ENCODE measurements at places on chromosomes 5 and 9.

DNA sequence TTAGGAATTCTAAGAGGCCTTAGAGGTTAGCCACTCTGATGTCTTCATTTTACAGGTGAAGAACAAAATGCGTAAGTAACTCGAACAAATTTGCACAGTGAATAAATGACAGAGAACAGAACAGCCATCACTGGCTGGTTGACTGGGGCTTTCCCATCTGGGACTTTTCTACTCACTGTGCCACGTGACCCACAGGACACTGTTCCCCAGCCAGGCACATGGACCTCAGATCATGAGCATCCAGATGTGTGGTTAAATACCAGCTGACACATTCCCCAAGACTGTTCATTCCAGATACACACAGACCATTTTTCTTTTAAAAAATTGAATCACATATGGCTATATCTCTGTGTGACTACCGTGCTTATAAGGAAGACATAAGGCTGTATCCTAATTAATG lies 25.8 kb upstream of the MED10 start:
- DNase-seq: no peak

DNA sequence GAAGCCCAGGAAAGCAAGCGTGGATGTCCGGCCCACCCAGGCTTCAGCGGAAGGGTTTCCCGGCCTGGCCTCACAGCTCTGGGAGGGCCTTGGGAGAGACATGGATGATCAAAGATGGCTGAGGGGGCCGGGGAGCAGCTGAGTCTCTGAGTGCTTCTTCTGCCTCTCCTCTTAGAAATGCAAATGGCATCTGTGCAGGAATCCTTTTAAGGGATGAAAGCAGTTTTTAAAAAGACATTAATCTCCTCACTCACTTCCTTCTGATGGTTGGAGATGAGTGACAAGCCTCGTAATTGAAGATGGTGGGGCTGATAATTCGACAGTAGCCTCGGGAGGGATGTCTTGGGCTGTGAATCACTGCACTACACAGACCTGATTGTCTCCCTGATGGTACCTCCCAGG lies 24.3 kb upstream of the PITX1 start:
- DNase-seq: no peak

- no peak for DNase-seq
Measured at GRCh38 chr5:88719434-88719833, 163.6 kb downstream of the MEF2C start.

DNA sequence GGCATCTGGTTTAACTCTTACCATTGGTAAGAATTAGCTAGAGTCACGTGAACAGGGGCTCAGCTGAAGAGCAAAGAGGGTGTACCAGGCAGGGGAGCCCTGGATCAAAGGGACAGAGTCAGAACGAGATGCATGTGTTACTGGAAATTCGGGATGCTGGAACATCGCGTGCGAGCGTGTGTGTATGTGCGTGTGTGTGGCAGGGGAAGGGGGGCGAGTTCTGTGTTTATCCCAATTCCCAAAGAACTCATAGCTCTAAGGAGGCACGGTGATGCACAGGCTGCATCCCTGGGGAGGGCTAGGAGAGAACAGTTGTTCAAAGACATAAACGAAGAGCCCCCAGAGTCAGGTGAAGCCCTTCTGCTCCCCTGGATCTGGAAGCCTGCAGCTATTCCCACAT lies 353.3 kb downstream of the GADD45G start:
- DNase-seq: no peak

- no peak for DNase-seq
Measured at GRCh38 chr5:158938200-158938599, 161.5 kb downstream of the EBF1 start.

- no peak for DNase-seq
Measured at GRCh38 chr5:72283358-72283757, 36.7 kb downstream of the MRPS27 start.

DNA sequence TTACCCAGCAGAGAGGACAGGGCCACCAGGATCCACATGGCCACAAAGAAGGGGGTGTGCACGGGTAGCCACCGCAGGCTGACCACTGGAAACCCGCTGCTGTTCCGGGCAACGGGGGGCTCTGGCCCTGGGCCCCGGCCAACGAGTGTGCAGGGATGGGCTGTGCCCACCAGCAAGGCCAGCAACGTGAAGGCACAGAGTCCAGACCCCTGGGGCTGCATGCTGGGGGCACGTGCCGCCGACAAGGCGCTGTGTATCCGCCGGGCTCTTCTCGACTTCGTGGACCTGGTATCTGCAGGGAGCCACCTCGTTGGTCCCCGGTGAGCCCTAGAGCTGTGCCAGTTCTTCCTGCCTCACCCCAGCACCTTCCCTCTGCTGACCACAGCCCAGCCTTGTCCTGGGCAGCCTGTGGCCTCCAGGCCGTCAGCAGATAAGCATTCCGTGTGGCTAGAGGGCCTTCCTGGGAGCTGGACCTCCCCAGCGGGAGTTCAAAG lies 42.2 kb upstream of the CEP72 start:
- DNase-seq: no peak

DNA sequence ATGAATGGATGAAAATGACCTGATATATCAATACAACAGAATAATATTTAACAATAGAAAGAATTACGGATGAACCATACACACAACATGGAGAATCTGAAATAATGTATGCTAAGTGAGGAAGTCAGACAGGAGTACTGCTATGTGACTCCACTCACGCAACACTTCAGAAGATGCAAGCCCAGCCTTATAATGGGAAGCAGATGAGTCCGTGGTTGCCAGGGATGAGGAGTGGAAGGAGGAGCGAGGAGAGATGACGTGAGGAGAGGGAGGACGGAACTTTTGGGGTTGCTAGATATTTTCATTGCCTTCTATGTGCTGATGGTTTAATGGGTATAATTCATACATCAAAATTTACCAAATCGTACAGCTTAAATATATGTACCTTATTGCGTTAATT lies 55.4 kb upstream of the ERCC6L2 start:
- DNase-seq: no peak

DNA sequence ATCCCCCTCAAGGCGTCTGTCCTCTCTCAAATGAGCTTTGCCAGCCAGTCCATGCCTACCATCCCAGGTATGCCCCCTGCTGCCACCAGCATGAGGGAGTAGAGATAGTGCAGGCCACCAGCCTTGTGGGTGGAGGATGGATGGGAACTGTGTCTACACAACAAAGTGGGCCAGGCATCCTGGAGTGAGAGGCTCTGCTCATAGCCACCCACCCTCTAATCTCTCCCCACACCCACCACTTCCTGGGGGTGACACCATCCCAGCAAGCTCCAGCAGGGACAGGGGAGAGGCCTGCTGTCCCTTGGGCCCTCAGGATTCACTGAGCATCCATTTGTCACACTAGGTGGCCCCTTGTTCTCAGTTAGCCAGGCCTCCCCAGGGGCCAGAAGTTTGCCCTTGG lies 25.5 kb upstream of the FOXI1 start:
- no peak for DNase-seq

DNA sequence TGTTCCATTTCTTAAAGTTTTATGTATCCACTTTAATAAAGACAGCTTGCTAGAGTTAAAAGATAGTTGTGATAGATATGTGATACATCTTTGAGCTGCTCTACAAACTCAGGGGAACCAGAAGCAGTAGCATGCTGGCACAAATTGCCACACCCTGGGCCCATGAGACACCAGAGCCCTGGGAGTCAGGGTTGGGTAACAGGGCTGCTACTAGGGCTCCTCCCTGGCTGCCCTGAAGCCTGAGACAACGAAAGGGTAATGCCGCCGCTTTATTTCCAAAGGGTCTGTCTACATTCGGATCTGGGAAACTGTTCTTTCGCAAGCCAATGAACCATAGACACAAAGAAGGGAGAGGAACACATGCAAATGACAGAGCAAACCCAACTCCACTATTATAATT lies 29.2 kb downstream of the PTPN3 start:
- no peak for DNase-seq

- no peak for DNase-seq
Measured at GRCh38 chr5:154284433-154284832, 93.9 kb downstream of the GALNT10 start.

DNA sequence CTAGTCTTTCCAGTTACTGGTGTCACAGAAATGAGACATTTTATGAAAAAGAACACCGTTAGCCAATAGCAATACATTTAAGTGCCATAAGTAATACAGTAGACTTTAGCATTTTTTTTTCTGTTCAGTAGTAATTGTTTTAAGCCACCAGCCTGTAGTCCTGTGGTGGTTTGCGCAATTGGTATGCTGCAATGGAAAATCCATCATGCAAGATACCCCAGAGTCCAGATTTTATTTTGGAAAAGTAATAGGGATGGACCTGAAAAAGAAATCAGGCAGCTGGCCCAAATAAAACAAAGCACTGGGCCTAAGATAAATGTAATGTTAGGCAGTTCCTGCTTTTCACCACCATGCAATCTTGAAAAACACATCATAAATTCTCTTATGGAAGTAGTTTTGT lies 94.6 kb upstream of the RASGRF2 start:
- DNase-seq: no peak

DNA sequence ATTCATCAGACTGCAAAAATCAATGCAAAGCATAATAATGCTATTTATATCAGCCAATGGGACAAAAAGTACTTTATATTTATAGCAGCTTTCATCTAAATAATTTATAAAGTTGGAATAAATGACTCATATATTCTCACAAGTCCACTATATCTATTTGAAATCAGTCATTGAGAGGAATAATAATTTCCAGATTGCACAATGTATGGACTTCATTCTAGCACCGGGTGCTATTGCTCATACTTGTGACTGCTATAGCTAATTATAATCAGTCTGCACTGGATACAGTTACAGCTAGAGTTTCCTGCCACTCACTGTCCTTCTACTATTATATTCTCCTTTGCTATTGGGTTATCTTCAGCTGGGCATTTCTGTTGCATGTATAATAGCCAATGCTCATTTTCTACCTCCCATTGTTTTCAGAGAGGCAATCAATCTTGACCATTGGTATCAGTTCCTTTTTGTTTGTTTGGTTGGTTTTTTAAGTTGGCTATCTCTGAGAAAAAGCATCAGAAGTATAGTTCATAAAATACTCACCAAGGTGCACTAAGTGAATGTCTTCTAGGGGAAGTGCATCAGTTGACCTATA lies 1.9 kb downstream of the CDH18 start:
- no peak for DNase-seq

DNA sequence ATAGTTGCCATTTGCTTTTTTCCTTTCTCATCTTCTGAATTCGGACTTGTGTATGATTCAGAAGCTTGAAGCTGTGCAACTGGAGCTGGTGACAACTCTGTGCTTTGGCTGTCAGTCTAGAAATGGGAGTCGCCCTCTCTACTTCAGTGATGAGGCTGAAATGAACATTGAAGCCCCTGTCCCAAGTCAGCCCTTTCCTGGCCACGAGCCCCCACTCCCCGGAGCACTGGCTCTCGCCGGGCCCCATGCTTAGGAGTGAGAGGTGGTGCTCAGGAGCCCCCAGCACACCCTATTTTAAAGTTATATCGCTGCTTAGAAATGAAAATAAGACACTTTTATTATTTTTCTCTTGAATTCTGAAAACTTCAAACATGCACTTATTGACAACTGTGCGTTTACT lies 66.0 kb downstream of the PSMB7 start:
- DNase-seq: no peak

DNA sequence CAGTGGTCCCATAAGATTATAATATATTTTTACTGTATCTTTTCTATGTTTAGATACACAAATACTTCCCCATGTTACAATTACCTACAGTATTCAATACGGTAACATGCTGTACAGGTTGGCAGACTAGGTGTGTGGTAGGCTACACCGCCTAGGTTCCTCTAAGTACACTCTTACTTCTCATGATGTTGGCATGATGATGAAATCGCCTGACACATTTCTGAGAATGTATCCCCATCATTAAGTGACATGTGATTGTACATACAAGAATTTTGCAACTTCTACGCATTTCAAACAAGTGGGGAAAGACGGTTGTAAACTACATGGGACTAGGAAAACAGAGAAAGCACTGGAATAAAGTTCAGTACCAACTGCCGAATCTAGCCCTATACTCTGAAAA lies 53.3 kb downstream of the SETX start:
- DNase-seq: no peak

GRCh38 chr9:112842555-112842954 lies 48.1 kb downstream of the SLC46A2 start:
- DNase-seq: no peak

DNA sequence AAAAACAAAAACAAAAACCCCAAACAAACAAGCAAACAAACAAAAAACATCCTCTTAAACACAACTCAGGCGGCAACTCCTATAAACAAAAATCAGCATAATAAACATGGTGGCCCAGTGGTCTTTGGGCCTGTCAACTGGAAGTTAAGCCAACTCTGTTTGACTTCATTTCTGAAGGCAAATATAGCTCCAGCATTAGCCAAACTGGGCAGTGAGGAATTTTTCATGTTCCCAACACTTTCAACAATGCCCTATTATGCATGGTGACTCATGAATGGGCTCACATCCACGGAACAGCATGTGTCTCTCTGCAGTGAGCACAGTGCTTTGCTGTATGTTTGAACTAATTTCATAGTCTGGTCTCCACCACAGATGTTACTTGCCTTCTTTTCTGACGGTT lies 143.9 kb upstream of the STC2 start:
- DNase-seq: no peak

- DNase-seq: no peak
Measured at GRCh38 chr9:124799274-124800006, 22.5 kb downstream of the OLFML2A start.

DNA sequence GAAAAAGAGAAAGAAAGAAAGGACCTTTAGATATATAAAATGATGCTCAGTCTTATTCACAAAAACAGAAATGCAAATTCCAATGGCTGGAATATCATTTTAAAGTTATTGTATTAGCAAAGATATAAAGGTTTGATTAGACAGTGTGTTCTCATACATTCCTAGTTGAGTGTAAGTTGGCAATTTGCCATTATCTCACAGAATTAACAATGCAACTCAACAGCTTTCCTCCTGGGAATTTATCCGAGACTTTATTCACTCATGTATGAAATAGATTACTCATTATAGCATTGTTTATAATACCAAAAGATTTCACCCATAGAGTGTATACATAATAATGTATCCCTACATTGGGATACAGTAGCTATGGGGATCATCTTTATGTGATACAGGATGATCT lies 27.1 kb upstream of the MLLT3 start:
- DNase-seq: no peak

DNA sequence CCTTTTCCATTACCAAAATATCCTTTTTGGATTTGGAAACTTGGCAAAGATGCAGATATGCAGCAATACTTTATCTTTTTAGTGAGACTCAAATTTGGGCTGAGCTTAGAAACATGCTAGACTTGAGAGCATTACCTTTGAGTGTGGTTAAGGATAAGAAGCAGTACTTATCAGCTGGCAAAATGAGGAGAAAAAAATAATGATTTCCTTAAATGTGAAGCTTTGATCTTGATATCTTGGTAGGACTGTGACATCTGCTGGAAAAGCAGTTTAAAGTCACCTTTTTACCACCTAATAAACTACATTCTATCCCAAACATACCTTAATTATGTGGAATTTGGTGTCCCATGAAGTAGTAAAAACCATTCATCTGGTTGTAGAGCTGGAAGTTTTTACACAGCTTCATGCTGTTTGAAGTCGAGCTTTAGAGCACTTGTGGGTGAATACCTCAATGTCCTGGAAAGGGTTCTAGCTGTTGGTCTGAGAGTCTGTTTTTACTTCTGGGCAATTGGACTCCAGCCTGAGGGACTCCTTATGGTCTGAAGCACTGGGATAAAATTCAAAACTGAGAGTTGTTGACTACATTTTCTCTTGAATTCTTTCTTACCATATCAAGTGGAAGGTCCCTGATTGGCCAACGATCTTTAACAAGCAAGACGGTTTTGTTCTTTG lies 53.4 kb downstream of the LRRC70 start:
- no peak for DNase-seq

GRCh38 chr9:92711844-92712243 lies 41.9 kb upstream of the IPPK start:
- no peak for DNase-seq

- DNase-seq: no peak
Measured at GRCh38 chr5:27466959-27467358, 428.6 kb upstream of the CDH9 start.

- DNase-seq: peak; percentile 47
Measured at GRCh38 chr5:35003018-35003957, 44.5 kb downstream of the AGXT2 start.

All from stimulated activated CD4-positive, alpha-beta T cell treated with anti-CD3 and anti-CD28 coated beads, TNF-alpha, amount 100 ng/mL, for 1 hour (primary cell).